ENCODE measurements at places on chromosomes 1 and 21.

DNA sequence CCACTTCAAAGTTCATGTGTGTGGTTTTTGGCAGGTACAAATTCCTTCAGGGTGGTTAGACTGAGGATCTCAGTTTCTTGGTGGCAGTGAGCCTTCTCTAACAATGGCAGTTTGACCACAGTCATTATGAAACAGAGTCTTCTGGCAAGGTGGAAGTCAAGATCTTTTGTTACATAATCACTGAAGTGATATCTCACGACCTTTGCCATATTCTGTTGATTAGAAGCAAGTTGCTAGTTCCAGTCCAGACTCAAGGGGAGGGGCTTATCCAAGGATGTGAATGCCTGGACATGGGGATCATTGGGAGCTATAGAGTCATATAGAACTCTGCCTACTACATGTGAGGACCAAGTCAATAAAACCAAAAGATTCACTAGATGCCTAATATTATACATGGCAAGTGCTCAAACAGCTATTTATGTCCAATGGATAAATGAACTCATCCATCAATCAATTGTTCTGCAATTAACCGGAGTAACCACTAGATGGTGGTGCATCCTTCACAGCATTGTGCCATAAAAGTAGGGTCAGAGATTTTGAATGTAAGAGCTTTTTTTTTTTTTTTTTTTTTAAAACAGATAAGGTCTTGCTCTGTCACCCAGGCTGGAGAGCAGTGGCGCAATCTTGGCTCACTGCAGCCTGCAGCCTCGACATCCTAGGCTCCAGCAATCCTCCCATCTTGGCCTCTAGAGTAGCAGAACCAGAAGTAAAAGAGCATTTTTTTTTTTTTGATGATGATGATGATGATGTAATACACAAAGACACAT, 131.9 kb downstream of the CRB1 start:
- no peak for DNase-seq

DNA sequence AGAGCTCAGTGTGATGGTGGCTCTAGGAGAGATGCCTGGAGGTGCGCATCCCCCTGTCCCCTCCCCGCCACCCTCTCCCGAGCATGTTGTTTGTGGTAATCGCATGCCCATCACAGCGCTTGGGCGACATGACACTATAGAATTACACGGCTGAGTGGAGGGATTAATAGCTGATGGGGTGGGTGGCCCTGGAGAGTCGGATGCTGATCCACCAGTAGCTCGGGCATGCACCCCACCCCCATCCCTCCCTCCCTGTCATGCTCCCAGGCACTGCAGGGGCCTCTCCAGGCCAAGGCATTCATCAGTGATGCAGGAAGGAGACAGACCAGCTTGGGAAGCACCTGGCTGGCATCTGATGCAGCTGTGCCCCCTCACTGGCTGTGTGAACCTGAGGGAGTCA, 159.0 kb upstream of the IGSF21 start:
- no peak for DNase-seq

GRCh38 chr21:34276711-34277425, 86.9 kb upstream of the KCNE2 start:
- DNase-seq = no peak

DNA sequence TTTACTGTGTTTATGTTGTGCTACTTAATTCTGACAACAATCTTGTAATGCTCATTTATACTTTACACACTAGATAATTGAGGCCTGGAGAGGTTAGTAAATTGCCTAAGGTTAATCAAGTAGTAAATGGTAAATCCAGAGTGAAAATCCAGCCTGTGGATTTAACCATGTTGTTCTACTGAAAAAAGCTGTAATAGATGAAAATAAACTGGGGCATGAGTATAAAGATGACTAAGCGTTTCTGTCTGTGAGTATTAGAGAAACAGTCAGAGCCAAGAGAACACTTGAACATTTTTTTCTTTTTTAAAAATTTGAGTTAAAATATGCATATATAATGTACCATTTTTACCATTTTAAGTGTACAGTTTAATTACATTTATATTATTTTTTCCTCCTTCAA, 47.9 kb upstream of the LEPR start:
- DNase-seq = no peak

All from activated T-helper 1 cell treated with Interleukin-2 at 50 U/mL for 16 hours (primary cell).